NCI-H774 (cell line): ENCODE measurements at places on chromosomes 2 and 18.
A peak's percentile ranks its signal among the peaks of the same experiment; 100 is the strongest.

DNA sequence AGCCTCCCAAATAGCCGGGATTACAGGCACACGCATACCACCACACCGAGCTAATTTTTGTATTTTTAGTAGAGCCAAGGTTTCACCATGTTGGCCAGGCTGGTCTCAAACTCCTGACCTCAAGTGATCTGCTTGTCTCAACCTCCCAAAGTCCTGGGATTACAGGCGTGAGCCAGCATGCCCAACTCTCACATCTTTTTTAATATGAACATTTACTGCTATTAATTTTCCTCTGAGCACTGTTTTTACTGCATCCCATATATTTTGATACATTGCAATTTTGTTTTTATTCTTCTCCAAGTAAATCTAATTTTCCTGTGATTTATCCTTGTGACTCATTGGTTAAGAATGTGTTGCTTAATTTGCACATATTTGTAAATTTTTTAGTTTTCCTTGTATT, 9.5 kb upstream of the TANK start:
- DNase-seq = no peak

DNA sequence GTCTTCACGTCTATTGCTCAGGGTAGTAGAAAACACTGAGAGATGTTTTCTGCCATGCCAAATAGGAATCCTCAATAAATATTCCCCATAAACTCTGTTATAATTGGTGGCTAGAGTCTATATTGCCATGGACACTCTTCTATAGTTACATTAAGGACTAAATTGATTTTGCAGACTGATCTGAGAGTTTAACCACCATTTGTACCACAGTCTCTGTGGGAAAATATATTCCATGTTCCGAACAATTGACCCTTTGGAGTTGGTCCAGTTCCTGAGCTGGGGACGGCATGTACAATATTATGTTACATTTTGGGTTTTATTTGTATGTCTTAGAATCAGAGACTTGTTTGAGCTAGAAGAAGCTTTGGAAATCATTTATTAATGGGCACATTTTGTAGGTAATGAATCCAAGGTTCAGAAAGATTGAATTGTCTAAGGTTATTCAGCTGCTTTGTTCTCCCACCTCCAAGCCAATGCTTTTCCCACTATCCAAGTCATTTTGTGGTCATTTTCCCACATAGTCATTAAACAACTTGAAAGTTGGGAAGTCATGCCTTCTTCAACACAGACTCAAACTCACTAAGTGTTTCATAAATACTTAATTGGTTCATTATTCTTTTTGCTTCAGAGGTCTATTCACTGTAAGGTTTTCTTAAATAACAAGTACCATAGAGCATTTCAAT, 5.1 kb upstream of the PPP1CB start:
- DNase-seq = no peak

- no peak for DNase-seq
Measured at GRCh38 chr2:128498589-128498988, 179.9 kb upstream of the HS6ST1 start.

GRCh38 chr2:53768242-53768542, 588 bp downstream of the CHAC2 start:
- no peak for DNase-seq

- peak; percentile 87 for DNase-seq
Measured at GRCh38 chr2:223585666-223586065, 16.5 kb downstream of the SCG2 start.

DNA sequence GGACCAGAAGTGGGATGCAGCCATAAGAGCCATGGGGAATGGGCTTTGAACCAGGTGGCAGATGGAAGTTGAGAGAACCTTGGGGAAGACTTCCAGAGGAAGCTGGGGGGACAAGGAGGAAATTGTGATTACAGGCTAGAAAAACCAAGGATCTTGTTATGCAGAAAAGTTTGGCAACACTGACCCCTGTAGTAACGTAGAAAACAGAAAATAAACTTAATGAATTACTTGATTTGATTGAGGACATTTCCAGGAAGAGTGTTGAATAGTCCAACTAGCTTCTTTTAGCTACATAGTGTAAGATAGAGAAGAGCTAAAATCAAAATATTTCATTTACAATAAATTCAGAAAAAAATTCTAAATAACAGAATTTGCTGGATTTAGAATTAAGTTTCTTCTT, 91.9 kb upstream of the GPC1 start:
- no peak for DNase-seq

DNA sequence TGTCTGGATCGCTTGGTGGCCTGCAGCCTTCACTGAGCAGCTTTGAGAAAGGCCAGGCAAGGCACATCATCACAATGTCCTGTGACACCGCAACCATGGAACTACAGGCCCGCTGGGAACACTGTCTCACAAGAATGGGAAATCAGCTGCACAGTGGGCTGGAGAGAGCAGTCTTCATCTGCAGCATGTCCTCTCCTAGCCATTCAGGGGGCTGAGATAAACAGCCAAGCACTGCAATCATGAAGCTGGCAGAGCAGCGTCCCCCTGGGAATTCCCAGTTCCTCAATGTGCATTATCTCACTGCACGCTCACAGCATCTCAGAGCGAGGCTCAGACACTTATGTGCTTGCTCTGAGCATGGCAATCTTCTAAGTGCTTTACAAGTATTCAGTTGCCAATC, 1.9 kb downstream of the CMPK2 start:
- no peak for DNase-seq

GRCh38 chr18:69209761-69210160, 190.9 kb upstream of the DOK6 start:
- no peak for DNase-seq

GRCh38 chr2:45776160-45776955, 124.9 kb downstream of the PRKCE start:
- no peak for DNase-seq

DNA sequence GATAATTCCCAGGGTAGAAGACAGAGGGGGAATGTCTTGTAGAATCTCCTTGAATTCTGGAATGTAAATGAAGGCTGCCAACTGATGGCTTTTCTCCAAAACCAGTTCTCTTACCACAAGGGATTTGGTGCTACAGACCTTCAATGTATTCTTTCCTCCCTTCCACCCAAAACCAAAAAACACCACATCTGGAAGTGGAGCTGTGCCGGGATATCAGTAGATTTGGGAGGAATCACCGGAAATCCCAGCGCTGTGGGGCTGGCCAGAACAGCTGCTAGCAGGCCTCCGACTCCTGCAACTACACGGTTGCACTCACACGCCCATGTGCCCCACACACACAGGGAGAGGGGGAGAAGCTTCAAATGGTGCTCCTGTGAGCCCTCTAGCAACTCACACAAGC, 45.7 kb downstream of the RPL31 start:
- DNase-seq = no peak

- no peak for DNase-seq
Measured at GRCh38 chr2:66919286-66919685, 477.8 kb upstream of the ETAA1 start.

DNA sequence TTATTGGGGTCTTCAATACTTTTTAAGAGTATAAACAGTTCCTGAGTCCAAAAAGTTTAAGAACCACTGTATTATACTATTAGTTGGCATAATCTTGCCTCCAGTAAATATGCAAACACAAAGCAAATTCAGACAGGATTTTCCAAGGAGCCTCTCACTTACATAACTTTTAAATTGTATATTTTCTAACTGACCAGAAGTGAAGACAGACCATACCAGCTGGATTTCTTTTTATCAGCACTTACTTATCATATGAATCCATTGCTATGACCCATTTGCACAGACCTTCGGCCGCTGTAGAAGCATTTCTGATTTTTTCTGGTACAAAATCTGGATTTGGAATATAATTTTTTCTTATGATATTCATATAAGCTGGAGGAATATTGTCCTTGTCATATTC, 200.1 kb downstream of the SLC39A10 start:
- no peak for DNase-seq

DNA sequence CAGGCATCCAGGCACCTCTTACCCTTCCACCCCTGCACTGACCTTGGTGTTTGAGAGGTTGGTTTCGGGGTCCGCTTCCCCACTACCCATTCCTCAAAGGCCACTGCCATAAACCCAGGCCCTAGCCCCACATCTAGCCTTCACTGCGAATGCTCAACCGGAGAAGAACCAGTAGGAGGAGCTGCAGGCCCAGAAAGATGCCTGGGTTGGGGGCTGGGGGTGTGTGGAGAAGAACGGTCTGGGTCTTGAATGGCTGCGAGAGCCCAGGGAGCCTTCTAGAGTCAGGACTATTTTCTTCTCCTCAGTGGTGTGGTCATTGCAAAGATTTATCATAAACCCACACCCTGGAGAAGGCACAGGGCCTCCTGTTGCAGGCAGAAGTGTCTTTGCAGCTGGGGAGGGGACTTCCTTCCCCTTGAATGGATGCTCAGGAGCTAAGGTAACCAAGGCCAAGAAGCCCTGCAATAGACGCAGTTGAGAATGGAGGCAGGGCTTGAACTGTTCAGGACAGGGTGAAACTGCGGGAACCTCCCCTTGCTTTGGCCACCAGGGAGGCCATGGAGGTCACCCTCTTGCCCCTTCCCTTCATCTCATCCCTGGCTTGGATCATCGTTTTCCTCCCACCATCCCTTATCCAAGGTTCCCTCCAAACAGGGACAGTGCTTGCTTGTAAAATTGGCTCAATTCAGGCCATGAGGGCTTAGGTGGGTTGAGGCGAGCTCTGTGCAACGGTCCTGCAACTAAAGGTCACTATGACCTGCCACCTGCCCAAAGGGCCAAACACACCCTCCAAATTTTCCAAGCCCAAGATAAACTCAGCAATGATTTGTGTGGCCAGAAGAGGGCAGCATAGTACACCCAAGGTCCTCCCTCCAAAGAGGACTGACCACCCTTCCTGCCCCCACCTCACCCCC, 20.9 kb downstream of the THNSL2 start:
- peak; percentile 33 for DNase-seq

DNA sequence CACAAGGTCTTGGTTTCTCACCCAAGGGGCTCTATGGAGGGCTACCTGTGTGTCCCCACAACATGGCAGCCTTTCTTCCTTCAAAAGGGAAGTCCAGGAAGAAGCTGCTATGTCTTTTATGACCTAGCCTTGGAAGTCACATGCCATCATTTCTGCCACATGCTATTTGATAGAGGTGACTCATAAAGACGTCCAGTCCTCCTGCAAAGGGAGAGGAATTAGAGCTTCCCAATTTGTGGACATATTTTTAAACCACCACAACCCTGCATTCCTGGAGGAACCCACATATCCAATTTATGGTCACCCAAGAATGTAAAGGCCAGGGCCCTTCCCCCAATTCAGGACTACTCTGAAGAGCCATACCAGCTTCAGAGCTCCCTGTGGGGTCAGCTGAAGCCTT, 246.2 kb downstream of the CYP26B1 start:
- no peak for DNase-seq

DNA sequence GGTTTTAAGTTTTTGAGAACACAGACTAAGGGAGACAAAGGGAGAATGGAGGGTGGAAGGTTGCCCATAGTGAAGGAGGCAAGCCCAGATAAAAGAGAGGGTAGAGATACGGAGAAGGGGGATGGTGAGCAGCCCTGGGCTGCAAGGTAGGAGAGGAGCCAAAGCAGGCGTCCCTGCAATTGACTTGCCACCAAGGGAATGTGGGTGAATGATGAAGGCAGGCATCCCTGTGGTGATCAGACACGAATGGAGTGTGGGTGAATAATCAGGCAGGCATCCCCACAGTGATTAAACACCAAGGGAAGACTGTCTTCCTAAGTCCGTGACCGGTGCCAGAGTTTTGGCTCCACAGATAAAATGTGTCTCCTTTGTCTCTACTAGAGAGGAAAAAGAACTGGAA, 16.5 kb upstream of the ALPK2 start:
- no peak for DNase-seq

- peak; percentile 18 for DNase-seq
Measured at GRCh38 chr18:74898965-74899364, 301.3 kb downstream of the ZNF407 start.

DNA sequence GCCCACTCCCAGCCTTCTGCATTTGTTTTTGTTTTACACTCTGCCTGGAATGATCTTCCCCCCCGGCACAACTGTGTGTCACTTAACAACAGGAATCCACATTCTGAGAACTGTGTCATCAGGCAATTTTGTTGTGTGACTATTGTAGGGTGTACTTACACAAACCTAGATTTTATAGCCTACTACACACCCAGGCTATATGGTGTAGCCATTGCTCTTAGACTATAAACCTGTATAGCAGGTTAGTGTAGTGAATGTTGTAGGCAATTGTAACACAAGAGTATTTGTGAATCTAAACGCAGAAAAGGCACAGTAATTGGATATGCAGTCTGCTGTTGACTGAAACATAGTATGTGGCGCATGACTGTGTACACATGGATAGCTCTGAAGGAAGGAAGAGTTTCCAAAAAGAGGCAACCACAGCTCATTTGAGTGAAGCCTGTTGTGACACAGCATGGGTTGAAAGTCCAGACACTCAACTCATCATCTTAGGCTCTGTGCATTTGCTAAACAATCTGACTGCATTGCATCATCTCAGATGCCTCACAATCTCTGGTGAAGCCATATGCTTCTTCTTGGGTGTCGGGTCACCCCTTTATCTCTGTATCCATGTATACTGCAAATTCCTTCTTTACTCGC, 506.6 kb upstream of the SPHKAP start:
- no peak for DNase-seq

- no peak for DNase-seq
Measured at GRCh38 chr2:78263571-78263970, 741.4 kb upstream of the LRRTM4 start.

DNA sequence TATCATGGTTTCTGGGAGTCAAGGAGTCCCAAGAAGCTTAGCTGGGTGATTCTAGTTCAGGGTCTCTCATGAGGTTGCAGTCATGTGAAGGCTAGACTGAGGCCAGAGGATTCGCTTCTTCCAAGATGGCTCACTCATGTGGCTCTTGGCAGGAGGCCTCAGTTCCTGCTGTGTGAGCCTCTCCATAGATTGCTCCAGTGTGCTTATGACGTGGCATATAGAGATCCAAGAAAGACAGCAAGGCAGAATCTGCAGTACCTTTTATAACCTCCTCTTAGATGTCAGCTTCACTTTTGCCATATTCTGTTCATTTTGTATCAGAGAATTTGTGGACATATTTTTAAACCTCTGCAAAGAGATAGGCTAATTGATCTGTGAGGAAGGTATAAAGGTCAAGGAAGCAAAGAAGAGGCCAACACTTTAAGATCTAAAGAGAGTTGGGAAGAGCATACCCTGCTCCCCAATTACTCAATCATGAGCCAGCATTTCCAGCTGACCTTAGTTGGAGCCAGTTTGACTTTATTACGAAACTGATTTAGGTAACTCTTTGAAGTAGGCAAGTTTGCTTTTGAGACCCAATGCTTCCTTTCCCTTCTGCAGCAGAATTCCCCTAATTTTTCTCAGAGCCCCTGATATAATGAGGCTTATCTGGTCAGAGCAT, 134.7 kb downstream of the EML6 start:
- DNase-seq = no peak

- DNase-seq = no peak
Measured at GRCh38 chr2:45275806-45276205, 266.6 kb upstream of the SIX2 start.

- DNase-seq = no peak
Measured at GRCh38 chr2:71347517-71347916, 15.9 kb downstream of the ZNF638 start.

DNA sequence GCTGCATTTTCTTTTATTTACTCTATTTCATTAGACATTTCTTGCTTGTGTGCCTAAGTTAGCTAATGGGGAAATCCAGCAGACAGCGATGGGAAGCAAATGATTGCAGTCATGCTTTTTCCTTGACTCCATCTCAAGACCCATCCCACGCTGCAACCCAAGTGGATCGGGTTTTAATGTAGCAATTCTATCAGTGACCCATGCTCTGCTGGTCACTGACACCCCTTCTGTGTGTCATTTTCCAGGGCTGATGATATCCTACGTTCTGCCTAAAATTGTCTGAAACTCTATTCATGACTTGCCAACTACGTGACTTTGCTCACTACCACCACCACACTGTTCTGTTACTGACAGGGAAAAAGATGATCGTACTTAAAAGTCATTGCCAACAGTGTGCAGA, 129.8 kb downstream of the CCBE1 start:
- DNase-seq = no peak
